CD4-positive, alpha-beta T cell treated with Interleukin-10 for 1 hour (primary cell): ENCODE measurements at places on chromosomes 1 and 21.

DNA sequence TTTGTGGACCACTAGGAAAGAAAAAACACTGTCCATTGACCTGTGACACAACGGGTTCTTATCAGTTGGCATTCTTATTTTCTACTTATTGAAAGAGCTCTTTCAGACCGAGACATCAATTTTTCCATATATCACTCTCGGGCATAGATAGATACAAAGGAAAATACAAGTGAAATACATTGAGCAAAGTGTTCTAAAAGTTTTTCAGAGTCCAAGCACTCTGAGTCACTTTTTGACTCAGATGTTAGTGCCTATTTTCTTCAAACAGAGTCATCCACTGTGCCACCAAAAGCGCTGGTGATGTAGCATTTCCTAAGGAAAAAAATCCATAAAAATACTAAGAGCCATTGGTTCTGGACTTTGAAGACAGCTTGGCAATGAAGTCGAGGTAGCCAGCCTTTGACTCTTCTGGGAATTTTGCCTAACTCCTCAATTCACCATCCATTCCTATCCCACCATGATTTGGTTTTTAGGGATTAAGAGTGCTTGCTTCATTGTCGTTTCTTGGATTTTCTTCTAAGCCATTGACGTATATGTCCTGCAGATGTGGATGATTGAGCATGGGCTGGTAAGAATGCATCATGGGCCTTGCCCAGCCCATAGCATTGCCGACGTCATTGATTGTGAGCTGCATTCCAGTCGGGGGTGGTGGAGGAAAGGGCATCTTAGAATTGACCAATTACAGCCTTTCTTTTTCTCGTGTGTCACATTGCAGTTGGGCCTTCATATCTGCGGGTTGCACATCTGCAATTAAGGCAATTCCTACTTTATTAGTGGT, 10.6 kb downstream of the GALNT2 start:
- DNase-seq = no peak

DNA sequence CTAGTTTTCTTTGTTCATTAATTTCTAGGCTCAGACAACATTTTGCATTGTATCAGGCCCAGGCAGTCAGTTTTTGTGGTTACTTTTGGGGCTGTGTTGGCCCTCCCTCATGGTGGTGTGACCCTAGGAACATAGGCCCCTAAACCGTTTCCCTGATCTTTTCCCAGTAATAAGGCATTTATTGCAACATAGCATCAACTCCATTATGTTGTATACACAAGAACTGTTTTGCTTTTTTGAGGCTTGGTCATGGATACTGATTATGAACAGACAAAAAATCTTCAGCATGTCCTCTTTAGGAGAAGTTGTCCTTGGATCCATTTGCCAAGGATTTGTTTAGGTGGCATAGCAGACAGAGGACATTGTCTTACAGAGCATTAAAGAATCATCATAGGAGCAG, 10.3 kb downstream of the B3GALT2 start:
- DNase-seq = no peak

DNA sequence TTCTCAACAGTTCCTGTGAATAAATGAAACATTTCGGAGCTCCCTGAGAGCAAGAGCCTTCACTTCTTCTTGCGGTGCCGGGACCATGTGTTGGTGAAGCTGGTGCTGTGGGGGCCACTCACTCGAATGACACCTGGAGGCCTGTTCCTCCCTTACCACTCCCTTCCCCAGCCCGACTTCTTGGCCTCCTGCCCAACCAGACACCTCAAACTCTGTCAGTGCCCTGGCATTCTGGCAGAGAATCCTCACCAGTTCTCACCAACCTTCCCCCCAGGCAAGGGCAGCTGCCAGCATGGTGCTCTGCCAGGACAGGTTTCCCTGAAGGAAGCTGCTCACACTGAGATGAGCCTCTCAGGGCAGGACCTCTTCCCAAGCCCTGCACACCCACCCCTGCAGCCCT, 68.3 kb downstream of the MPZL1 start:
- no peak for DNase-seq

DNA sequence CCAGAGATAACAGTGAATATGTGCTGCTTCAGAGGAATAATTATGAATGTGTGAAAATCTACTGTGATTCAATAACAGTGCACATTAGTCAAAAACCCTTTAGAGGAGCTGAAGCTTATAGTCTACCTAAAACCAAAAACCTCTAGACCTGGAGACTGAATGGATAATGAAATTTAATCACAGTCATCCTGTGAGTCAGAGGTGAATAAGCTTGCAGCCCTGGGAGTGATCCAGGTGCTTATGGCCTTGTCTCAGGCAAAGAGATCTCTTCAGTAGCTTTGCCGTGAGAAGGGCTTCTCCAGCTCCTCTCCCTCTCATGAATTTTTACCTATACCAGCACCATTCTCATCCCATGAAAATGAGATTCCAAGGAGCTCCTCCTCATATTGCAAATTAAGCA, 81.3 kb upstream of the RGS4 start:
- no peak for DNase-seq

GRCh38 chr1:188166654-188167053, 1337.9 kb downstream of the PLA2G4A start:
- no peak for DNase-seq

GRCh38 chr1:224727351-224728289, 111.5 kb downstream of the CNIH3 start:
- no peak for DNase-seq

DNA sequence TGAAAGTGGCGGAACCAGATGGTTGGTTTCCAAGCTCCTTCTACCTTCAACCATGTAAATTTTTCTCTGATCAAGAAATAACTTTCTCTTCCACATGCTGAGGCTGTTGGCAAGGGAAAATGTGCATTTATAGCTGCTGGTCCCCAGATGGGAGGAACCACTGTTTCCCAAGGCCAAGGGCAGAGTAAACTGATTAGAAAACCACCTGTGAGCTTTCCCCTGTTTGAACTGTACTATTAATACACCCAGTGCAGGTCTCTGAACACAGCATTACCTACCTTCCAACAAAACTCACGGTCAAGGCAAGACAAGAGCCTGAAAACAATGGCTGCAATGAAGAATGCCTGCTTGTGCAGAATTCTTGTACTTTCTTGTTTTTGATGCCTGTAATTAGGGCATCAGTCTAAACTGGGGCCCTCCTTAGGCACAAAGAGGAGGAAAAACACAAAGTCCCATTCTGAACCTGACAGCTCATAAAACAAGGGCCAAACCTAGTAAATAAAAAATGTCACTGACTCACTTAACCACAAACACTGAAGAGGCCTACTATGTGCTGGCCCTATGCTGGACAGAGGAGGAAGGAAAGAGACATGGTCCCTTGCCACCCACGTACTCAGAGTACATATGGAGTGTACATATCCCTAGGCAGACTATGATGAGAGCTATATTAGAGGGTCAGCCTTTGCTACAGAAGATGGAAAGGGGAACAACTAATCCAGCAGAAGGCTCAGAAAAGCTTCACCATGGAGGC, 2.6 kb downstream of the MKNK1 start:
- no peak for DNase-seq

- no peak for DNase-seq
Observed at GRCh38 chr1:23801338-23801748, 789 bp upstream of the GALE start.

GRCh38 chr1:59013928-59014279, 230.1 kb upstream of the JUN start:
- no peak for DNase-seq

GRCh38 chr1:247453245-247453644, 4.7 kb downstream of the OR2B11 start:
- DNase-seq = no peak

GRCh38 chr1:33872683-33873082, 8.8 kb downstream of the HMGB4 start:
- no peak for DNase-seq

DNA sequence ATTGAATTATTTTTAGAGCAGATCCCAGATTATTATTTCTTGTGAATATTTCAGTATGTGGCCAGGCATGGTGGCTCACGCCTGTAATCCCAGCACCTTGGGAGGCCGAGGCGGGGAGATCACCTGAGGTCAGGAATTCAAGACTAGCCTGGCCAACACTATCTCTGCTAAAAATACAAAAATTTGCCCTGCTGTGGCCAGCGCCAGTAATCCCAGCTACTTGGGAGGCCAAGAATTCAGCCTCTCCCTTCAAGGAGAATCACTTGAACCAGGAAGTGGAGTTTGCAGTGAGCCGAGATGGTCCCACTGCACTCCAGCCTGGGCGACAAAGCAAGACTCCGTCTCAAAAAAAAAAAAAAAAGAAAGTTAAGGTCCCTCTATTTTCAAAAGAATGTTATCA, 4.3 kb downstream of the OSBPL9 start:
- no peak for DNase-seq

- DNase-seq = no peak
Observed at GRCh38 chr1:157770442-157771043, 6.4 kb downstream of the FCRL2 start.

DNA sequence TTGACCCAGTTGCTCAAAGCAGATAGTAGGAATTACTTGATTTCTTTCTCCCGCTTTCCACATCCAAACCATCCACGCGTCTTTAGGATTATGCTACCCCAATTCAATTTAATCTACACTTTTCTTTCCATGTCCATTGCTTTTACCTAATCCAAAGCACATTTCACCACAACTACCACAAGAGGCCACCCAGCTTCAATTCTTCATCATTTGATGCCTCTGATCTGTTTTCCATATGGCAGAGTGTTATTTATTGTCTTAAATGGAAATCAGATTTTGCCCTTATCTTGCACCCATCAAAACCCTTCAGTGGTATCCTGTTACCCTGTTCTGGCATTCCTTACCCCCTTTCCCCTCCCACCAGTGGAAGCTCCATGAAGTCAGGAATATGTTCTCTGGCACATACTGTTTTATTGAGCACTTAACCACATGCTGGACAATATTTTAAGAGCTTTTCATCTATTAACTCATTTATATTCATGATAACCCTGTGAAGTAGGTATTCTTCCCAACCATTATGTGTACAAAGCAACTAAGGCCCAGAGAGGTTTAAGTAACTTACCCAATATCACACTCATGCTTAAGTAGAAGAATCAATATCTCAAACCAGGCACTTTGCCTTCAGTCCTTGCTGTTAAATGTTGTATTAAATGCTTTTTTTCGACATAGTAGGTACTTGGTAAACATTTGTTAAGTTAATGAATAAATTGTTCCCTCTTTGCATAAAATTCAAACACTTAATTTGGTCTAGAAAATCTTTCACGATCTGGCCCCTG, 34.6 kb downstream of the CLIC4 start:
- DNase-seq = no peak

- no peak for DNase-seq
Observed at GRCh38 chr1:232470711-232471110, 159.2 kb downstream of the SIPA1L2 start.

DNA sequence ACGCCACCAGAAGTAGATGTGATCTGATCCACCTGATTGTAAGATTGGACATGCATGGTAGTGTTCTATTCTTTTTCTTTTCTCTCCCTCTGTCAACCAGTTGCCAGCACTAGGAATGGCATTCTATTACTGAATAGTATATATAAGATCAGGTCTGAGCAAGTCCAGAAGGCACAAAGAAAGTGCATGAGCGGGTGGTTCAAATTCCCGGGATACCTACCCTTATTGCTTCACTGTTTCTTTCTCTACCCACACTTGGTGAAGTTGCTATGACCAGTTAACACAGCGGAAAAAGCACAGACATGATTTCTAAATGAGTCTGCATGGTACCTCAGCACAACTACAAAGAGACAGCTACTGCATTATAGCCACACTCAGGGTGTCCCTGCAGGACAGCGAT, 64.0 kb downstream of the SLC9A1 start:
- no peak for DNase-seq
